Activated CD4-positive, alpha-beta T cell treated with anti-CD3 and anti-CD28 coated beads, Interleukin-2, amount 10 ng/mL, durations not matched to agents 7 days and 5 days (primary cell): ENCODE measurements at places on chromosomes 11 and 22. TPM values are rescaled to one million over a fixed set of nuclear protein-coding genes. Genes with fewer than 3 reads are reported as not detected.

GRCh38 chr11:114080769-114081168 is 21.3 kb downstream of the ZBTB16 start:
- peaks cover 50% of the 10 kb centered on the region for H3K4me1 ChIP-seq
- H3K27me3 ChIP-seq = peaks cover 48% of the 10 kb centered on the region
- no peak overlapping the region for H3K27ac ChIP-seq
- DNase-seq = no peak

- DNase-seq = no peak
- no peaks in the 10 kb centered on the region for H3K4me1 ChIP-seq
- no peaks in the 10 kb centered on the region for H3K27me3 ChIP-seq
- no peak overlapping the region for H3K27ac ChIP-seq
- no peak overlapping the region for H3K4me3 ChIP-seq
Observed at GRCh38 chr22:48827904-48828555, 999.6 kb downstream of the BRD1 start.

DNA sequence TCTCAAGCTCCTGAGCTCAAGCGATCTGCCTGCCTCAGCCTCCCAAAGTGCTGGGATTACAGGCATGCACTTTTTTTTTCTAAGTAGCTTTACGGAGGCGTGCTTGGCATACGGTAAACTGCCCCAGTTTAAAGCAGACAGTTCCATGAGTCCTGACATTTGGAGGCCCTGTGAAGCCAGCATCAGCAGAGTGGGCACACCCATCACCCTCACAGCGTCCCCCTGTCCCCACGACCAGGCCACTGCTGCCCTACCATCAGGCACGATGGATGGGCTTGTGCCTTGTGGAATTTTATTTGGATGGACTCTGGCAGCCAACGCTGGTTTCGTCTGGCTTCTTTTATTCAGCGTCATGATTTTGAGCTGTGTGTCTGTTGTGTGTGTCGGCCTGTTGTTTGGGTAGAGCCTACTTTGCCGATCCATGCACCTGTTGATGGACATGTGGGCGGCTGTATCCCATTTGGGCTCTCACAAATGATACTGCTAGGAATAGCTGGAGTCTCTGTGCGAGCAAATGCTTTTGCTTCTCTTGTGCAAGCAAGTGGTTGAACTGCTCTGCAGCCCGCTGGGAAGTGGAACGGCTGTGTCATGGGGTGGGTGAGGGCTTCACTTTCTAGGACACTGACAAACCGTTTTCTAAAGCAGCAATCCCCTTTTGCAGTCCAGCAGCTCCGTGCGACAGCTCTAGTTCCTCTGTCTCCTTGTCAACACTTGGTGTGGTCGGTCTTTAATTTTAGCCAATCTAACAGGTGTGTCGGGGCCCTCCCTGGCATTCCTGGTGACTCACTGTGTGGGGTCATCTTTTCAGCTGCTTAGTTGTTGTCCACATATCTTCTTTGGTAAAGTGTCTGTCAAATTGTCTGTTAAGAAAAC is 23.8 kb downstream of the KCNQ1 start:
- no peaks in the 10 kb centered on the region for H3K36me3 ChIP-seq
- H3K27ac ChIP-seq = no peak overlapping the region
- DNase-seq = no peak
- peaks cover 49% of the 10 kb centered on the region for H3K4me1 ChIP-seq

- DNase-seq = no peak
- H3K27ac ChIP-seq = peak overlapping the region; percentile 57
- no peaks in the 10 kb centered on the region for H3K4me1 ChIP-seq
- H3K27me3 ChIP-seq = no peaks in the 10 kb centered on the region
- H3K4me3 ChIP-seq = no peak overlapping the region
Observed at GRCh38 chr22:19341500-19341899, 50.0 kb upstream of the CLTCL1 start.

DNA sequence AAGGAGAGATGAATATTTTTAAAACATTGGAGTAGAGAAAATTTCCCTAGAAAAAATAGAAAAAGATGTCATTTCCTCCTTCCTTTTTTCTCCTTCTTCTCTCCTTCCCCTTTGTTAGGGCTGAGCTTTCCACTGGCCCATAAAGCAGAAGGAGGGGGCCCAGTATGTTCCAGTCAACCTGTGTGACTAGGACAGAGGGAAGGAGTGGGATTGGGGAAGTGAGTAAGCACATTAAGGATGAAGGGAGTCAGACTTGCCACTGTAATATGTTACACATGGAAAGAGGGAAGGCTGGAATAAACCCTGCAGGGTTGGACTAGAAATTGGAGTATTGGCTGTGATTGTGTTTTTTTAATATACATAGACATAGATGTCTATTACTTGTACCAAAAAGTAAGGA is 20.1 kb upstream of the SPINDOC start:
- H3K27ac ChIP-seq = no peak overlapping the region
- peaks cover 3% of the 10 kb centered on the region for H3K4me1 ChIP-seq
- H3K4me3 ChIP-seq = no peak overlapping the region
- DNase-seq = no peak
- H3K27me3 ChIP-seq = peaks cover 12% of the 10 kb centered on the region

- no peak for DNase-seq
- peaks cover 17% of the 10 kb centered on the region for H3K4me1 ChIP-seq
- H3K27ac ChIP-seq = no peak overlapping the region
- no peaks in the 10 kb centered on the region for H3K36me3 ChIP-seq
- no peak overlapping the region for H3K4me3 ChIP-seq
Observed at GRCh38 chr11:34647131-34647530, 26.2 kb downstream of the EHF start.

DNA sequence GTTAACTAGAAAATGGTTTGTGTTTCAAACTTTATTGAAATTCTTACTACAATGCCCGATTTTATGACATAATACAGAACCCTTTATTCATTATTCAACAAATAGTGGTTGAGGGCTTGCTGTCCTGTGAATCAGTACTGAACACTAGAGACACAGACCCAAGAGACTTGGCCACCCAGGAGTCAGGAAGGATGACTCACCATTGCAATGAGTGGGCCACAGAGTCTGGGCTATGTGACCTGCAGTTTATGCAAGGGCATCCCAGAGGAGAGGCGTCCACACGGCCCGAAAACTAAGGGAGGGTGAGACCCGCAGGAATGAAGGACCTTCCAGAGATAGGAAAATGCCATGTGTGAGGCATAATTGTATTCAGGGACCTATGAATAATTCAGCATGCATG is 143.8 kb upstream of the DDI1 start:
- no peak for DNase-seq
- H3K36me3 ChIP-seq = no peaks in the 10 kb centered on the region
- no peaks in the 10 kb centered on the region for H3K4me1 ChIP-seq
- no peaks in the 10 kb centered on the region for H3K27me3 ChIP-seq
- no peak overlapping the region for H3K4me3 ChIP-seq
- H3K27ac ChIP-seq = no peak overlapping the region

GRCh38 chr11:128205796-128206195 is 381.6 kb downstream of the ETS1 start:
- peaks cover 8% of the 10 kb centered on the region for H3K4me1 ChIP-seq
- no peak overlapping the region for H3K4me3 ChIP-seq
- H3K27ac ChIP-seq = no peak overlapping the region
- H3K27me3 ChIP-seq = no peaks in the 10 kb centered on the region
- H3K36me3 ChIP-seq = peaks cover 6% of the 10 kb centered on the region

GRCh38 chr11:45926536-45927331 is 4.3 kb downstream of the LARGE2 start:
- H3K27me3 ChIP-seq = peaks cover 17% of the 10 kb centered on the region
- H3K4me3 ChIP-seq = no peak overlapping the region

DNA sequence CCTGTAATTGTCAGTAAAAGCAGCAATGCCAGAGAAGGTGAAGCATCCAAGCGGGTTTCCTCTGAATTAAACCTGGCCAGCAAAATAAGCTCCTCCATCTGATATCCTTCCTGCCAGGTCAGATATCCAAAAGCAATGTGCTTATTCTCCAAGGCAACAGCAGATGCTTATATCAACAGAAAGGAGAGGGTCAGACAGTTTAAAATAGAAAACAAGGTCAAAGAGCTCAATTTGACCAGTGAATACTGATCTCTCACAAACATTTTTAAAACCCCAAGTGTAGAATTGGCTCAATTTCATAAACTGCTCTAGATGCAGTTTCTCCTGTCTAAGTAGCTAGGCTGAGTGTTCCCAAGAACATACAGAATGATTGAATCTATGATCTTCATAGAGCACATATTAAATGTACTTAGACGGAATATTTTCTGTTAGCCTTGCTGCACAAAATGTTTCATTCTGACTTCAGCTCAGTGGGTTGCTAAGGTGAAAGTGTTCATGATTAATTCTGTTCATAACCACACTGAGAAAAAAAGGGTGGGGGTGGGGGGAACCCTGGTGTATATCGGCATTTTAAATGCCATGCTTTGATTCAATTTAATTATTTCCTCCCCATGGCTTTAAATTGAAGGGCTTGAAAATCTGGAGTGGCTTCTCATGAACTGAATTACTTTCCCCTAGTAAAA is 174.2 kb upstream of the ARHGAP20 start:
- peaks cover 2% of the 10 kb centered on the region for H3K27me3 ChIP-seq
- no peaks in the 10 kb centered on the region for H3K36me3 ChIP-seq
- no peak overlapping the region for H3K4me3 ChIP-seq
- no peak overlapping the region for H3K27ac ChIP-seq

- H3K27me3 ChIP-seq = no peaks in the 10 kb centered on the region
- H3K4me3 ChIP-seq = no peak overlapping the region
- H3K27ac ChIP-seq = no peak overlapping the region
- no peak for DNase-seq
- H3K4me1 ChIP-seq = peaks cover 7% of the 10 kb centered on the region
- H3K36me3 ChIP-seq = peaks cover 10% of the 10 kb centered on the region
Observed at GRCh38 chr11:10514202-10514601, 26.8 kb downstream of the RNF141 start.

Gene SOX10
- not detected for total RNA-seq

Gene TEX12
- 0.20 TPM for total RNA-seq

Gene MMP1
- total RNA-seq = not detected
